ENCODE measurements at places on chromosomes 11 and 22.

DNA sequence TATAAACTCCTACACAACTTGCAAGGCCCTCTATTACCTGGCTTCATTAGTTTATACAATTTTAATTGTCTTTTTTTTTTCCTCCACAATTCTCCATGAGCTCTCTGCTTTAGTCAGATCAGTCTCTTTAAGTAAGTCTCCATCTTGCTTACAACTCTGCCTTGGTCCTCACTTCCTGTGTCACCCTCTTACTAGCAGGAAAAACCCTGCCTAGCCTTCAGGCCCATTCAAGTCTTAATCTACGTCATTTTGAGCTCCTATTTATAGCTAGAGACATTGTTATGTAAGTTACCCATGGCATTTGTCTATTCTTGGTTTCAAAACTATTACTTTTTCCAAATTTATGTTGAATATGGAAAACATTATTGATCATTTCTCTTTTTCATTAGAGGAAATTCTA lies 177.4 kb downstream of the SBF2 start:
- no peak for DNase-seq

DNA sequence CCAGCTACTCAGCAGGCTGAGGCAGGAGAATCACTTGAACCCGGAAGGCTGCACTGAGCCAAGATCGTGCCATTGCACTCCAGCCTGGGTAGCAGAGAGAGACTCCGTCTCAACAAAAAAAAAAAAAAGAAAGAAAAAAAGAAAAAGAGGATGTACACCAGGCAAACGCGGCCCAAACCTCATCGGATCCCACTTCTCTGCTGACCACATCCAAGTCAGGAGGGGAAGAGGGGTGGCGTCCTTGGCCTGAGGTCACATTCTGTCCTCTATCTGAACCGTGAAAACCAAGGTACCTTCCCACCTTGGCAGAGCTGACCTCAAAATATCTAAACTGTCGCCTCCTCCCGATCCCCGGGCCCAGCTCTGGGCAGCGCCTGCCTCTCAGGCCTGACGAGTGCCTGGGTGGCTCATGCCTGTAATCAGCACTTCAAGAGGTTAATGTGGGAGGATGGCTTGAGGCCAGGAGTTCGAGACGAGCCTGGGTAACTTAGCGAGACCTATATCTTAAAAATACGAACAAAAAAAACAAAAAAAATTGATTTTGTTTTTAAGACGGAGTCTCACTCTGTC lies 25.1 kb downstream of the RGL4 start:
- no peak for DNase-seq

DNA sequence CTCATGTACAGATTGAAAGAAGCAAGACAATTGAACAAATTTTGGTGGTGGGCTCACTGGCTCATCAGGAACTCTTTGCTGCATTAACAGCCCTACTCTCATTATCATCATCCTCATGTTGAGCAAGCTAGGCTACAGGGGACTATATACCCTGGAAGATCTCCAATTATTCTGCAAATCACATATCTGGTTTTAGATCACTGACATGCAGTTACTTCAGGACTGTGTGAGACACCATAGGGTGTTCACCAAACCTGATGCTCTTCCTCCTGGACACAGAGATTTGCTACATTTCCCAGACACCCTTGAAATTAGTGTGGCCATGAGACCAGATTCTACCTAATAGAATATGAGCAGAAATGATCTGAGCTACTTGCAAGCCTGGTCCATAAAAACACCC lies 23.0 kb upstream of the ME3 start:
- DNase-seq = no peak

DNA sequence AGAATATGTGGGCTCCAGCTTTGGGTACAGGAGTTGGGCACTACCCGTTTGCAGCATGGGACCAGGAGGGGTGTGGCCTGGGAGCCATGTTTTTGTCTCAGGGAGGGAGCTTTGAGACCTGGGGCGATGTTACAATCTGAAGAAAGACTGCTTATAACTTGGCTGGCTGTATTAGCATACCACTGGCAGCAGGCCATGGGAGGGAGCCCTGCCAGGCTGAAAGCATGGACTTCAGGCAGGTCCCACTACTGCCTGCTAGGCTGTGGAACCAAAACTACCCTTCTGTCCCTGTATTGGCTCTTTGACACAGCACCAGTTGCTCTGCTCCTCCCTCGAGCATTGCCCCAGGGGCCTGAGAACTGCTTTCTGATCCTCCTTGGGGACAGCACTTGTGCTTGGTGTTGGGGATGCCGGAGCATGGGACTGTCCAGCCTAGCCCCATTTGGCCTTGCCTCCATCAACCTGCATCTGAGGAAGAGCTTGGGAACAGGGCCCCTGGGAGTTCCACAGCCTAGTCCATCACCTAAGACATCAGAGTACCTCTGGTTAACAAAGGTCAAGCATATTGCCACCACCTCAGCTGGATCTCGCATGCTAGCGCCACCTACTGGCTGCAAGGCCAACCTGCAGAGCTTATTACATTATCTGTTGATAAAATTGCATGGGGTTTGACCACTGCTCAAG lies 217.4 kb downstream of the SBF2 start:
- DNase-seq = peak; percentile 51

GRCh38 chr11:1232021-1232882 lies 9.4 kb downstream of the MUC5B start:
- DNase-seq = no peak

GRCh38 chr11:95498722-95499425 lies 267.9 kb upstream of the SESN3 start:
- no peak for DNase-seq

- DNase-seq = no peak
Observed at GRCh38 chr11:13260201-13260962, 17.2 kb upstream of the BMAL1 start.

- DNase-seq = no peak
Observed at GRCh38 chr11:13415201-13415600, 47.8 kb downstream of the BTBD10 start.

DNA sequence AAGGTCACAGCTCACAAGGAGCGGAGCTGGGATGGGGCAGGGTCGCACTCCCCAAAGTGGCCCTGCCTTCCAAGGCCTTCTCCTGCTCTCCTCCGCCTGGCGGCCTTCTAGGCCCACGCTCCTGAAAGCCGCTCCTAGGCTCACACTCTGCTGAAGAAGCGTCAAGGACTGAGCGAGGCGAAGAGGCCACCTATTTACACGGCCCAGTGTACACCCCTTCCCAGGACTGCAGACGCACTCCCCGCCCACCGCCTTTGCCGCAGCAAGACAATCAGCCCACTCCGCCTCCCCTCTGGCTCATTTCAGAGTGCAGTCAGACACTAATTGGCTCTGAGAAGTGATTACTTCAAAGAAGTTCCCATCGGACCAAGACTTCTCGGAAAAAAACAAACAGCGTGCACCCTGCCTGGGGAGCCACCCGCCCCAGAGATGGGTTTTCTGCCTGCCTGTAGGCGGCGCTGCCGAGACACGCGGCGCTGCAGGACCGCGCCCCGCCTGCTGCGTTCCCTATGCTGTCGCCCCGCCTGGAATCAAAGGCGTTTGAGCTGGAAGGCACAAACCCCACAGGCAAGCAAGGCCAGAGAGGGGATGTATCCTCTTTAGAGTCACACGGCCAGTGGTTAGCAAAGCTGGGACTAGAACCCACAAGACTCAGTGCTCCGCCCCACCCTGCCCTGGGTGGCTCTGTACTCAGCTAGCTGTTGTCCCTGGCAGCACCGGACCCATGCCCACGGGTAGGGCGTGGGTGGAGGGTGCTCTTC lies 414.8 kb downstream of the BUD13 start:
- DNase-seq = peak; percentile 14

- no peak for DNase-seq
Observed at GRCh38 chr22:24393012-24393559, 34.3 kb upstream of the ADORA2A start.

GRCh38 chr11:78708388-78708787 lies 133.7 kb upstream of the NARS2 start:
- no peak for DNase-seq

- peak; percentile 68 for DNase-seq
Observed at GRCh38 chr22:41524809-41525449, 19.3 kb downstream of the POLR3H start.

DNA sequence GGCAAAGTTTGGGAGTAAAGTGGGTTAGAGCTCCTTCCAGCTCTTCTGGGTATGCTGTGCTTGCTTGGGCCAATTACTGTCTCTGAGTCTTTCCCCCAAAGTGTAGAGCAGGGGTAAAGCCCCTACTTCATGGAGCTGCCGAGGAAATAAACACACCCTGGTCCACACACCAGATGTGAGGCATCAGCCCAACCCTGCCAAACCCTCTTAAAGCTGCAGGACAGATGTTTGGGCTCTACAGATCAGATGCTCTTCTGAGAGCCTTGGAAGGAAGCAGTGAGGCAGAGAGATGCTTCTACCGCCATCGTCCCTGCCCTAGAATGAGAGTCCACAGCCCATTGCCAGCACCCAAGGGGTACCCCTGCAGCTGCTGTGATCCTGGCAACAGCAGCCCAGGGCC lies 64.7 kb downstream of the ELFN2 start:
- DNase-seq = no peak

DNA sequence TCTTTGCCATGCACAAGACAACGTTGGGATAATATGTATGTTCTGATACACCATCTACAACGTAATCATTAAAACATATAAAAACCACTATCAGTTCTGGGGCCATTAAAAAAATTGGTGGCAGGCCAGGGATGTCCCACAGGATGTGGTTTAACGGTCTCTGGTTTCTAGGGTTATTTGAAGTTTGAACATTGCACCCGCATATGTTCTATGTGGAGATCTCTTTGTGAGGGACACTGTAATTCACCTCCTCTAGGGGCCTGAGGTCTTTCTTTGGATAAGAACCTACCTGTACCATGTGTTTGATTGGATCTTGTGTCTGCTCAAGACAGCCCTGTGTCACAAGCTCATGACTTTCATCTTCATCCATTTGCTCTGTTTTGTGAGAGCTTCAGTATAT lies 73.2 kb downstream of the GGTLC2 start:
- DNase-seq = no peak

GRCh38 chr11:124075841-124076651 lies 34.9 kb upstream of the OR10G7 start:
- peak; percentile 10 for DNase-seq

- DNase-seq = no peak
Observed at GRCh38 chr11:73003088-73003487, 139.0 kb downstream of the FCHSD2 start.

- no peak for DNase-seq
Observed at GRCh38 chr22:29693671-29694070, 26.1 kb upstream of the CABP7 start.

DNA sequence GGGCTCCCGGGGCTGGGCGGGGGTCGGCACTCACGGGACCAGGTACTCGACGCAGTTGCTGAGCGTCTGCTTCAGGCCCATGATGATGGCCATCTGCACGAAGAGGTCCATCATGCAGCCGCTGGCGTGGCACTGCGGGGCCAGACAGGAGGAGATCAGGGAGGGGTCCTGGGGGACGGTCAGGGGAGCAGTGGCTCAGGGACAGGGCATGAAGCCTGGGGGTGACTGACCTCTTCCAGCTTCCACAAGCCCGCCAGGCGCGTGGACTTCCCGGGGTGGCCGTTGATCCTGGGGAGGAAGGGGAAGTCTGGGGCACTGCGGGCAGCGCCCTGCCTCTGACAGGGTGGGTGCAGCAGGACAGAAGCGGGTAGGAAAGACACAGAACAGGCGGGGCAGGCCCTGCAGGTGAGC lies 6.1 kb upstream of the SIGIRR start:
- DNase-seq = no peak

DNA sequence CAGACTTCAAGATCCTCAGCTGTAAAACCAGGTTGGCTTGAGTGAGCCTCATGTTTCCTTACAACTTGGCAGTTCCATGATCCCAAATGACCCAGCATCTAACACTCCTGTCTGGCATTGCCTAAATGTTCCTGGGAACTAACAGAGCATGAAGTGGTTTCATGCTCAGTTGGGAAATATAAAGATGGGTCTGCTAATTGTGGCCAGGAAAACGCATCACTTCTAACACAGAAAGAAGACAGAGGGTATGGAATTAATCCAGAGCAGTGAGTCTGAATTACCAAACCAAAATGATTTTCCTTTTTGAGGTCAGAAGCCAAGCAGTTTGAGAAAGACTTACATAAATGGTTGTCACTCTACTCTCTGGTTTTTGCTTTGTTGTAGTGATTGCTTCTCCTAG lies 60.5 kb upstream of the MMP13 start:
- no peak for DNase-seq

DNA sequence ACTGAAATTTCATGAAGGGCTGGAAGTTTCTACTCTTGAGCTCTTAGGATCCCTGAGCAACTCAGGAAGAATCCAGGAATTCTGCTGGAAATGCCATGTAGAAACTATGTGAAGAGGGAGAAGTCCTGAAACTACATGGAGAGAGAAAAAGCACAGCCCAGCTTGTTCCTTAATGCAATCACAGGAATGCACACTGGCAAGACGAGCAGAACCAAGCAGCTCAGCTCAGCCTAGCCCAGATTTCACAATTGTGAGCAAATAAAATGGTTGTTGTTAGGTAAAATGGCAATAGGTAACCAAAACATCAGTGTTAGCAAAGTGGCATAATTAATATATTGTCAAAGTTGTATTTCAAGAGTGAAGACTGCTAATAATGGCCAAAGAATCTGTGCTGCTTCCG lies 28.1 kb downstream of the ZNF214 start:
- no peak for DNase-seq

- no peak for DNase-seq
Observed at GRCh38 chr11:133047771-133048115, 484.6 kb downstream of the OPCML start.

DNA sequence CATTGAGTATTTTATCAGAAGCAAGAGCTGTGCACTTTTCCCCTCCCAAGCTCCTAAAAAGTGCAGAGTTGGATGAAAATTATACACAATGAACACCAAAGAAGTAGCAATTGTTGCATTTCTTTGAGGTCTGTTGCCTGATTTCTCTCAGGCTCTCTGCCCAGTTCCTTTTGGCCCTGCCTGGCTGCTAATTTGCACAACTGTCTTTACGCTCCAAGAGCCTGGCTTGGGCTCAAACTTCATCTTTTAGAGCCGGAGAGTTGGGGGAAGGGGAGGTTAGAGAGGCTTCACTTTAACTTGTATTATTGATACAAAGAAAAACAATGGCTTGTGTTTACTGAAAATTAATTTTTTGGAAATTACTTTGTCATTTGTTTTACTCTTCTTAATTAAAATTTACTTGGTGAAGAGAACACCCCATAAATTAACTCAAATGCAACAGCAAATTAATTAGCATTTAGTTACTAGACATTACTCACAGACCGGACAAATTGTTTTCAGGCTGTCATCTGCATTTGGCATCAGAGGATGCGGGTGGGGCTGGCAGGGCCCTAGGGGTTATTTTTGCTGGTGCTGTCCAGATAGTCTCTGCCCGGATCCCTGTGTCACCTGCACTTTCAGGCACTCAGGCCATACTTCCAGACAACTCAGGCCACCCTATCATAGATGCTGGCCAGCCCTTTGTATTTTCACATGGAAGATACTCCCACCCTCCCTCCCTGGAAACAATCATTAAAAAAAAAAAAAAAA lies 407.3 kb downstream of the NXPE2 start:
- DNase-seq = no peak
